ENCODE measurements at places on chromosomes 16 and 17. TPM values are rescaled to one million over a fixed set of nuclear protein-coding genes. Genes with fewer than 3 reads are reported as not detected.

DNA sequence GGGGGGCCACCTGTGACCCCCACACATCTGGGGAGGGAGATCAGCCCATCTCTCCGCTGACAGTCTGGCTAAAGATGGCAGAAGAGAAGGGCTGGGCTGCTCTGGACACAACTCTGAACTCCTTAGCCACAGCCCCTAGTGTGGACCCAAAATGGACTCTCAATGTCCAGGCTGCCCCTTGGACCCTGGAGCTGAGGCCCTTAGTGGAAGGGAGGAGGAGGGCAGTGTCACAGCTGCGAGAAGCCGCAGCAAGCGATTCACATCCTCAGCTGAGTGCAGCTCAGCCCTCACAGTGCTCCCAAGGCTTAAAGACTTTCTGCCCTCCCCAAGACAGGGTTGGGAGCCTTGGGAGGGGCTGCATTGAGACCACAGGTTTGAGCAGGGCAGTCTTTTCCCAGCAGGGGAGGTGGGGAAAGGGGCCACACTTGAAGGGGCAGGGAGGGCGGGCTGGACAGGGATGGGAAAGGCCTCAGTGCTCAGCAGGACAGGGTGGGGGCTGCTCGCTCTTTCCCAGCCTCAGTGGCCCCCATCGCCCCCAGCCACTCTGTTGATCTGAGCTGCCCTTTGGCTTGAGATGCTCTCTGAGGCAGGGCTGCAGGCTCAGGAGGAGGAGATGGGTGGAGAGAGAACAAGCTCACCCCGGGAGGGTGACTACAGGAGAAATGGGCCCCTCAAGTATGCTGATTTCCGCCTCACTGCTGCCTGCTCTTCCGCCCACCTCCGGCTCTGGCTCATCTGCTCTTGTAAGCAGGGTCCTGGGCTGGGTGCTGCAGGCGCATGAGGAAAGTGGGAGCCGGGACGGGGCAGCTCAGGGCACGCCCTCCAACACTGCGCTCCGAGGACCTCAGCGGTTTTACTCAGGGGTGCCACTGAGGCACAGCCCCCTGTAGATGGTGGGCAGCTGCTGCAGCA, 50.9 kb upstream of the MTSS2 start:
- no peak overlapping the region for H3K27ac ChIP-seq
- DNase-seq = no peak
- H3K4me1 ChIP-seq = peaks cover 36% of the 10 kb centered on the region
- peaks cover 13% of the 10 kb centered on the region for H3K27me3 ChIP-seq
- H3K36me3 ChIP-seq = peaks cover 16% of the 10 kb centered on the region

DNA sequence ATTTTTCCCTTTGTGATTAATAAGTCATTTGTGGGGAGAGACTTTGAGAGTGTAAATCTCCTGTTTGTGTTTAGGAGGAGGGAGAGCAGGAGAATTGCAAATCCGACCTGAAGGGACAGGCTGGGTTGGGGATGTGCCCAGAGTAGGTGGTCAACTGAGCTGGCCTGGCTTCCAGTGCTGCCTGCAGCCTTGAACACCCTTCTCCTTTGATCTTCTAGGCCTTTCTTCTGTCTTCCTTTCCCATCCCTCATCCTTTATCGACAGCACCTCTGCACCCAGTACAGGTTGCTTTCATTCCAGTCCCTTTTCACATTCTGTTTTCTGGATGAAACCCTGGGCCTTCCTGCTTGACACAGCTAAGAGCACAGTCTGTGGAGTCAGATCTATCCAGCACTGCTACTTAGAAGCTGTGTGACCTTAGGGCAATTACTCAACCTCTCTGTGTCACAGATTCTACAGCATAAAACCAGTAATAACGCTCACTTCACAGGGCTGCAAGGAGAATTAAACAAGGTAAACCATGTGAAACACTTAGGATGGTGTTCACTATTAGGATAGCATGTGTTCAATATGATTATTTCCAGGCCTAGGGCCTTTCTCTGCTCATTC, 1.0 kb upstream of the CSNK2A2 start:
- H3K4me1 ChIP-seq = peaks cover 17% of the 10 kb centered on the region
- H3K27me3 ChIP-seq = peaks cover 6% of the 10 kb centered on the region
- H3K4me3 ChIP-seq = peak overlapping the region; percentile 92
- H3K27ac ChIP-seq = peak overlapping the region; percentile 48
- peaks cover 14% of the 10 kb centered on the region for H3K36me3 ChIP-seq

- H3K27me3 ChIP-seq = no peaks in the 10 kb centered on the region
- no peak for DNase-seq
- H3K27ac ChIP-seq = no peak overlapping the region
- no peaks in the 10 kb centered on the region for H3K36me3 ChIP-seq
- no peak overlapping the region for H3K4me3 ChIP-seq
Observed at GRCh38 chr16:10245002-10245401, 62.8 kb upstream of the GRIN2A start.

DNA sequence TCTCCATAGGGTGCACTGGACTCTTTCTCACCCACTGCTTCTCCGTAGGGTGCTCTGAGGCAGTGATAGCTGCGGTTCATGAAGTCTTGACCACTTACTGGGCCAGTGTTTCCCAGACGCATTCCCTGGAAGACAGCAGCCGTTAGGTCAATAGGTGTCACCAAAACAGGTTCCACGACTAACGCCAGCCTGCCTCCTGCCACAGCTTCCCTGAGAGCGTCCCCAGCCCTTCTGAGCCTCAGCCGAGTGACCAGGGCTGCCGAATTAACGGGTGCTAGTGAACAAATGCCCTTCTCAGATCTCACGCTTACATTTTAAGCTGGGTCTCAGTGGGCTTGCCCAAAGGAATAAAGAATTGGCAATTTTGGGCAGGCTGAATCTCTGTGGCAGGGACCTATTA, 188.7 kb upstream of the TNRC6C start:
- H3K27me3 ChIP-seq = peaks cover 9% of the 10 kb centered on the region
- no peaks in the 10 kb centered on the region for H3K36me3 ChIP-seq
- DNase-seq = no peak
- H3K27ac ChIP-seq = no peak overlapping the region
- no peak overlapping the region for H3K4me3 ChIP-seq
- peaks cover 3% of the 10 kb centered on the region for H3K4me1 ChIP-seq

- DNase-seq = no peak
- H3K4me1 ChIP-seq = peaks cover 12% of the 10 kb centered on the region
- no peak overlapping the region for H3K27ac ChIP-seq
- H3K27me3 ChIP-seq = peaks cover 1% of the 10 kb centered on the region
Observed at GRCh38 chr17:2238432-2239169, 65.0 kb downstream of the SMG6 start.

HSPB9 gene
- not detected for total RNA-seq

ABCA3 gene
- 10.4 TPM for total RNA-seq

Measured in endothelial cell (in vitro differentiated cells).